Osteocyte (in vitro differentiated cells): ENCODE measurements at places on chromosomes 7 and 10. TPM values are rescaled to one million over a fixed set of nuclear protein-coding genes. Genes with fewer than 3 reads are reported as not detected.

LRIT1 gene
- not detected in 2 replicates for total RNA-seq

CDC14C gene
- total RNA-seq: not detected in 2 replicates

EGR2 gene
- 5.4 and 11.7 TPM in 2 replicates for total RNA-seq

DNA sequence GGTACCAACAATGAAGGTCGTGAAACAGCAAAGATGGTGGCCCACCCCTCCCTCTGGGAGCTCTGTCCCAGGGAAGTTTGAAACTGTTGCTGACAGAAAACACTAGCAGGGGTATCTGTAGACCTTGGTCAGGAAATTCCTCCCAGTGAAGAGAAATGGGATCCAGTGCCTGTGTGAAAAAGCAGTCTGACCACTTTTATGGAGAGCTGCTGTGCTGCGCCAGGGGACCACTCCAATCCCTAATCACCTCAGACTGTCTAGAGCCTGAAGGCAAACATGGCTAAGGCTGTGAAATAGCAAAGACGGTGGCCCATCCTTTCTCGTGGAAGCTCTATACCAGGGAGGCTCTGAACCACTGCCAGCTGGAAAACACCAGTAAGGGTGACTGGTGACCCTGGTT is 38.3 kb upstream of the TMEM140 start:
- no peak overlapping the region for H3K4me3 ChIP-seq
- H3K27ac ChIP-seq: no peak overlapping the region
- peaks cover 24% of the 10 kb centered on the region for H3K27me3 ChIP-seq
- no peak for DNase-seq

- no peaks in the 10 kb centered on the region for H3K27me3 ChIP-seq
- H3K27ac ChIP-seq: no peak overlapping the region
- no peaks in the 10 kb centered on the region for H3K36me3 ChIP-seq
- no peak for DNase-seq
- peaks cover 26% of the 10 kb centered on the region for H3K4me1 ChIP-seq
Observed at GRCh38 chr7:3917436-3917835, 616.4 kb downstream of the SDK1 start.

DNA sequence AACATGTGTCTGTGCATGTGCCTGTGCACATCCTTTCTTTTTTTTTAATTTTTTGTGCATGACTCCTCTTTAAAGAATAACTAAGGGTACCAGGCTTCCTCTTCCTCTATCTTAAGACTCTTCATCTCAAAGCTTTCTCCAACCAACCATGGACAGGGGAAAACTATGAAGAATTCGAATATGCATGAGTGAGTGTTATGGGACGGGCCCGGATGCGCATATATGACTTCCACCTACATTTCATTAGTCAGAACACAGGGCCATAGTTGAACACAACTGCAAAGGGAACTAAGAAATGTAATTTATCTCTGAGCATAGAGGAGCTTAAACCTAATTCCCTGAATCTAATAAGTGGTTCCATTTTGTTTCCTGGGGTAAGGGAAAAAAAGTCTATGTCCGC is 270.3 kb upstream of the SORCS1 start:
- H3K27me3 ChIP-seq: no peaks in the 10 kb centered on the region
- H3K27ac ChIP-seq: no peak overlapping the region
- H3K4me3 ChIP-seq: no peak overlapping the region
- DNase-seq: no peak
- H3K36me3 ChIP-seq: no peaks in the 10 kb centered on the region
- H3K4me1 ChIP-seq: no peaks in the 10 kb centered on the region

DNA sequence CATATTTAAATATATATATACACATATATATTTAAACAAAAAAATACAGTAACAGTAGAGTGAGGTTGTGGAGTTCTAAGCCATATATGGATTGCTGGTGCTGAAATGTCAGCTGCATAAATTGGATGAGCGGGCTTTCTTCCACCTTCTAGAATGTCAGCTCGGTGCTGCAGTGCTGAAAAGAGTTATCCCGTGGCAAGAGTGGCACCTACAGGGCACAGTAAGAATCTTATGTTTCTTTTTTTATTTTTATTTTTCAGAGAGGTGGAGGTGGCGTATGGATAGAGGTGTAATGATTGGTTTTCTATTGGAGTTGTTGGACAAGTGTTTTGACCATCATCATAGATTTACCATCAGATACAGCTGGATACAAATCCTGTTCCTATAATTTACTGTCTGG is 86.2 kb upstream of the DYNC1I1 start:
- H3K4me3 ChIP-seq: no peak overlapping the region
- no peak for DNase-seq
- H3K27ac ChIP-seq: no peak overlapping the region
- peaks cover 4% of the 10 kb centered on the region for H3K4me1 ChIP-seq
- no peaks in the 10 kb centered on the region for H3K36me3 ChIP-seq

DNA sequence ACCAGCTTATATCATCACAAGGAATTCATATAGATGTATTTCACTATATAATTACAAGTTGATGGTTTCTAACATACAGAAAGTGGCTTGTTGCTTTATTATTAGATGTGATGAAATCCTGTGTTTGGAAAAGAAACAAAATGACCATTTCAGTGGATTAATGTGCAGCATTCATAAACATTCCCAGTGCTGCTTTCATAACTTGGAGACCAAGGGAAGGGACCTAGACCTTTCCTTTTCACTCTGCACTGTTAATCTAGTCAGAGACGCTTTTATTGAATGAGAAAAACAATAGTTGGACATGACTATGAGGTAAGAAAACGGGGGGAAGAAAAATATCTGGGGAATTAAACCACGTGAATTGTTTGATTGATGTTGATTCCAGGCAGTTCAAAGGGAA is 160.0 kb downstream of the HDAC9 start:
- H3K36me3 ChIP-seq: no peaks in the 10 kb centered on the region
- H3K27ac ChIP-seq: no peak overlapping the region
- H3K27me3 ChIP-seq: no peaks in the 10 kb centered on the region
- no peak for DNase-seq
- no peak overlapping the region for H3K4me3 ChIP-seq

DNA sequence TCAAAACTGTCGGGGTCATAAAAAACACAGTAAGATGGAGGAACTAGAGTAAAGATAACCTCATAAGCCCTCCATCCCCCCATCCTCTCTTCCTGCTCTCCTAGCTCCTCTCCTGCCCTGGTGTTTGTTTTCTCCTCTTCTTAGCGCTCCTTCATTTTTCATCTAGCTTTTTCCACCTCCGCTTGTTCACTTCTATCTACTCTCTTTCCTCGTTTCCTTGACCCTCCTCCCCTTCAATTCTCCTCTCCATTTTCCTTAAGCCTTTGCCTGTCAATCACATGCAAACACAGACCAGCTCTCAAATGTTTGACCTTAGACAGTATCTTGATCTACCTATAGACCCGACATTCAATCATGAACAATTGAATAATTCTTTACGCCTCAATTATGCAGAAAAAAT is 10.0 kb downstream of the NCAPG2 start:
- peaks cover 12% of the 10 kb centered on the region for H3K4me1 ChIP-seq
- no peak overlapping the region for H3K27ac ChIP-seq
- H3K4me3 ChIP-seq: no peak overlapping the region
- no peaks in the 10 kb centered on the region for H3K27me3 ChIP-seq

- H3K27me3 ChIP-seq: peaks cover 40% of the 10 kb centered on the region
- no peak overlapping the region for H3K27ac ChIP-seq
- no peak for DNase-seq
Observed at GRCh38 chr7:140231771-140232491, 55.1 kb upstream of the KDM7A start.

- DNase-seq: no peak
- no peak overlapping the region for H3K27ac ChIP-seq
- H3K36me3 ChIP-seq: peaks cover 14% of the 10 kb centered on the region
- H3K4me1 ChIP-seq: peaks cover 8% of the 10 kb centered on the region
Observed at GRCh38 chr7:77651575-77652162, 44.6 kb upstream of the RSBN1L start.
